HS-5 (cell line): ENCODE measurements at places on chromosomes 4 and X.

- DNase-seq = no peak
Observed at GRCh38 chr4:56979421-56980072, 851 bp downstream of the POLR2B start.

GRCh38 chr4:150224896-150225591, 146.8 kb downstream of the DCLK2 start:
- DNase-seq = peak; percentile 93

GRCh38 chr4:182533964-182534363, 290.8 kb downstream of the TENM3 start:
- DNase-seq = peak; percentile 31

GRCh38 chr4:25873632-25874129, 10.9 kb upstream of the SEL1L3 start:
- DNase-seq = no peak

GRCh38 chrX:44227991-44228390, 115.5 kb downstream of the EFHC2 start:
- DNase-seq = no peak

DNA sequence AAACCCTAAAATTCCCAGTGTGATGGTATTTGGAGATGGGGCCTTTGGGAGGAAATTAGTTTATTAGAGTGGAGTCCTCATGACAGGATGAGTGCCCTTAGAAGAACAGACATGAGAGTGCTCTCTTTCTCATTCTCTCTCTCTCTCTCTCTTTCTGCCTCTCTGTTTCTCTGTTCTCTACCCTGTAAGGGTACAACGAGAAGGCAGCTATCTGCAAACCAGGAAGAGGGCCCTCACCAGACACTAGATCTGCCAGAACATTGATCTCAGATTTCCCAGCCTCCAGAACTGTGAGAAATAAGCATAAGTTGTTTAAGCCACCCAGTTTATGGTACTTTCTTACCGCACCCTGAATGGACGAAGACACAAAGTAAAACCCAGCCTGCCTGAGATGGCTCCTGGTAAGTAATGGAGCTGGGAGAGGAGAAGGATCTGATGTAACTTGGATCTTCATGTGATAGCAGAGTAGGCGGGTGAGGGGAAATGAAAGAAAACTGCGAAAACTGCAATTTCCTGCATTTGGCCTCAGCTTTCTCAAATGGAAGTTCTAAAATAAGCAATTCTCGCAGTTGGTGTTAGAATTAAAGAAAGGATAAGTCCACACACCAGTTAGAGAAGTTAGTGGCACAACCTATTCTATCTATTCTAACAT, 8.7 kb upstream of the CDS1 start:
- no peak for DNase-seq
